ENCODE measurements at places on chromosomes 6 and 20.

DNA sequence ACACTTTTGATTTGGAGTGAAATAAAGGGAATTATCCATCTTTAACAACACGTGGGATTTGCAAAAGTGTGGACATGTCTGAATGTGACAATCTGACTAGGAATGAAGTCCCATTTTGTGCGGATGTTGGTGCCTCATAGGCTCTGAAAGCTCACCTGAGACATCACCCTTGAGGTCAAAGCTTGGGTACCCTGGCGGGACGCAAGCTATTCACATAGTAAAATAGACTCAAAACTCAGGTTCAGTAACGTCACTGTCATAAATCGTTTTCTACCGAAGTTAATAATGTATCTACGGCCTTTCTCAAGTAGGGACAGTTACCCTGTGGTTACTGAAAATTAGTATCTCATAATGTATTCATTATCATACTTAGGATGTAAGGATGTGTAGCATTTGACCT, 61.8 kb downstream of the AKAP12 start:
- DNase-seq, result no peak

- no peak for DNase-seq
These were observed 6.5 kb downstream of the DDR1 start for GRCh38 chr6:30890646-30891449.

DNA sequence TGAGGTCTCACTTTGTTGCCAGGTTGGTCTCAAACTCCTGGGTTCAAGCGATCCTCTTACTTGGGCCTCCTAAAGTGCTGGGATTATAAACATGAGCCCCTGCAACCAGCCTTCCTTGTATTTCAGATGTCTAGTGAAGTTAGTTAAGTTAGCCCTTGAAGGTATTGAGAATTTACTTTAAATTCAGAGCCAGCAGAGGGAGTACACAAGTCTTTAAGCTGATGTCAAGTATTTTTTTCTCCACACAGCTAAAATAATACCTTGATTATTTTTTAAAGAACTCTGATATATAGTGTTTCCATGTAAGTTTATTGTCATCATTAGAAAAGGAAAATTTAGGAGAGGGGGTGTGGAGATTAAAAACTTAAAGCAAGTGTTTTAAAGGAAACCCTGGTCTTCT, 9.8 kb downstream of the FOXO3 start:
- no peak for DNase-seq

DNA sequence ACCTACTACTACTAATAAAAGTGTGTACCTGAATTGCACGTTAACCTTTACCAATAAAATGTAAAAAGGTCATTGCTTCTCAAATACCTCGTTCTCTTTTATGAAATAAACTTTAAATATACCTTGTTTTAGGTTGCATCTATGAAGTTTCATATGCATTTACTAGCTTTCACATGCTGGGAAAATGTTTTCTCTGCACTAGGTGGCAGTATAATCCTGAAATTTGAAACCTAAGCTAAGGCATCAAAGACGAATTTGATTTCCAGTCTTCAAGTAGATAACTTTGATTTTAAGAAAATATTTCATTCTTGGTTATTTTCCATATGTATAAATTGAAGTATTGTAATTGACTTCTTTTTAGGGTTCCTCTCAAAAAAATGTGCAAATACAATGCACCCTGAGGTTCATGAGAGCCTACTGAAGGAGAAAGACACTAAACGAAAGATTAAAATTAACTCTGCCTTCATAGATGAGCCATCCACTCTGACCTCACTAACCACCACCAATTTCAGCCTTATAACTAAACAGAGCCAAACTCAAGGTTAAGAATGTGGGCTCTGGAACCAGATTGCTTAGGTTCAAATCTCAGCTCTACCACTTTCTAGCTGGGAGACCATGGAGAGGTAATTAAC, 7.3 kb upstream of the COL9A1 start:
- peak; percentile 28 for DNase-seq

Data from forelimb muscle (tissue), 1 donor.